Kidney (tissue), 22 donors: ENCODE measurements at places on chromosomes 16 and 17. TPM values are rescaled to one million over a fixed set of nuclear protein-coding genes. Genes with fewer than 3 reads are reported as not detected.
A peak's percentile ranks its signal among the peaks of the same experiment; 100 is the strongest.

- DNase-seq, result no peak
Measured at GRCh38 chr16:85088570-85089199, 23.6 kb downstream of the CIBAR2 start.

Gene KIF18B
- not detected for polyA plus RNA-seq

Gene KRTAP2-1
- not detected for polyA plus RNA-seq

DNA sequence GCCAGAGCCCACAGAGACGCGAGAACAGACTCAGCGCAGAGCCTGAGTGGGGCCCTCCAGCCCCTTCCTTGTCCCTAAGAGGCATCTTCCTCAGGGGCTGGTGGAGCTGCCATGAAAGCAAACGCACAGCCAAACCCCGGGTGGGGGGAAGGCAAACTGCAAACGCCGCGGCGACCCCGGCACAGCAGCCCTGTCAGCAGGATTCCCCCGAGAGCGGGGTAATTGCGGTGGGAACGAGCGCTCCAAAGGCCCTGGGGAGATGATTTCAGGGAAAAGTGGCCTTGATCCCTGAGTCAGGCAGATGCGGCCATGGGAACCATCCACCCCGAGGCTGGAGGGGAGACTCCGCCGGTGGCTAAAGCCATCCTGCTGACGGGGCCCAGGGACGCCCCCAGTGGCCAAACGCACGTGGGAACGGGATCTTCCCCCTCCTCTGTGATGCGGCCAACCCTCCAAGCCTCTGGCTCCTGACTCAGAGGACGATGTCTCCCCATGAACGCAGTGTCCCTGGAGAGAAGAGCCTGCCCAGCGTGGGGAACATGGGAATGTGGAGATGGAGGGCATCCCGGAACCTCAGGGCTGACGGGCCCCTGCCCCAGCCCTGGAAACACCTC, 25.1 kb downstream of the SLC7A5 start:
- no peak for DNase-seq

Gene MYH2
- polyA plus RNA-seq, result not detected

DNA sequence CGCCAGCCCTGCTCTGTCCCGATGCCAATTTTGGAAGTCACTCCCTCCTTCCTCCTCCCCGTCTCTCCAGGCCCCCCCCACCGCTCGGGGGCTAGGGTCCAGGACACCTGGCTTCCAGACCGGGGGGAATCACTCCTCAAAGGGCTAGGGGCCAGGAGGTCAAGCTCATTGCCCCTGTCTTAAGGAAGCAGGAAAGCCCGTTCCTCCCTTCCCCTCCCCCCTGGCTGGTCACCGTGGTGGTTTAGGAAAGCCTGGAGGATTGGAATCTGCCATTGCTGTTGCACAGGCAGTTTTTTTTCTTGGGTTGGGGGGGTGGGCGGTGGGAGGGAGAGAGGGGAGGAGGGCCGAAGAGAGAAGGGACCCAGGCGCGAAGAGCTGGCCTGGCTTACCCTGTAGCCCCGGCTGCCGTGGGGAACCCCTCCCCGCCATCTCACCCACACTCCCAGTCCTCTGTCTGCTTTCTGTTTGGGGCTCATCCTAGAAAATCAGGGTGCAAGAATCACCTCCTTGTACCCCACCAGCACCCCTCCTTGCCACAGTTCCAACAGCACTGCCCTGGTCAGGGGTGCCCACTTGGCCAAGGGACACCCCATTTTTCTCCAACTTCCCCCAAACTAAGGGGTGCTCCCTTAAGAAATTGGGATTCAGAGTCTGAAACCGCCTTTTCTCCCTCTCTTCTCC, 2.9 kb upstream of the BCL6B start:
- DNase-seq, result no peak

- no peak for DNase-seq
Measured at GRCh38 chr17:20266806-20267458, 200.4 kb downstream of the LGALS9B start.

GRCh38 chr17:49287481-49287880, 56.9 kb upstream of the PHOSPHO1 start:
- no peak for DNase-seq

Gene ABCA3
- polyA plus RNA-seq, result 5.5 TPM

DNA sequence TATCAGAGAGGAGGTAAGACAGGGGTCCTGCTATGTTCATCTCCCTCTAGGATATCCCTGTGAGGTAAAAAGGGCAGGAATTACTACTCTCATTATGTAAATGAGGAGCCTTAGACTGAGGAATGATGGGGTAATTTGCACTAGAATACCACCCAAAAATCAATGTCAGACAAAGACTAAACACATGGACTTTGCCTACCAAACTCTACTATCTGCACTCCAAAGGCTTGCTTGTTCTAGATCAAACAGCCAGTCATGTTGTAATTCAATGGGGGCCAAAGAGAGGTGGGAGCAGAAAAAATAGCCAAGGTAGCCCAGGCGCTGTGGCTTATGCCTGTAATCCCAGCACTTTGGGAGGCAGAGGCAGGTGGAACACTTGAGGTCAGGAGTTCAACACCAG, 120.7 kb downstream of the LYRM1 start:
- no peak for DNase-seq

Gene IGFALS
- polyA plus RNA-seq, result 2.9 TPM

DNA sequence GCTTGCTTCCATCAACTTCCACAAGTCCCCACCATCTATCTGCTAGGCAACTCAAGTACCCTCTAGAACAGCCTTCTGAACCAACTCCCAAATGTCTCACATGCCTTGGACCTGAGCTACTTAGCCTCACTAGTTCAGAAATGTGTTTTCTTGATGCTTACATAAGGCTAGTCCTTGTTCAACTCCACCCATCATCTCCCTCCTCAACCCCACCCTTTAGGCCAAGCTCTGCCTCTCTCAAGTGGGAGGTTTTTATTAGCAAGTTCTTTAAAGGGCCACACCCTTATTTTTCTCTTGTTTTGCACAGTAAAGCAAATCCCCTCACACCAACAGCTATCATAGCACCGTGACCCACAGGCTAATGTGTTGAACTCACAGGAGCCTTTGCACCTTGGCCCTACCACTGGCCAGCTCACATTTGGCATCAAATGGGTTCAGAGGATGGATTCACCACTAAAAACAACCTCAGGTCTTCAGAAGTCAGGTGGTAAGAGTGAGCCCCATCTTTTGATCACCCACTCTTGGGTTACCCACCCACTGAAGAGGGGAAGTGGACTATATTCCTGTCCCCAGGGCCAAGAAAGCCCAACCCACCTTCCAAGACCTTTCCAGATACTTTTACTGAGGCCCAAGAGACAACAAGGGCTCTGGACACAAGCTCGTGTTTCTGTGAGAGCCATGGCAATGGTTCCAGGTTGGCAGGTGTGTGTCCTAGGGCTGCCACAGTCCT, 12.2 kb downstream of the PIK3R5 start:
- no peak for DNase-seq

DNA sequence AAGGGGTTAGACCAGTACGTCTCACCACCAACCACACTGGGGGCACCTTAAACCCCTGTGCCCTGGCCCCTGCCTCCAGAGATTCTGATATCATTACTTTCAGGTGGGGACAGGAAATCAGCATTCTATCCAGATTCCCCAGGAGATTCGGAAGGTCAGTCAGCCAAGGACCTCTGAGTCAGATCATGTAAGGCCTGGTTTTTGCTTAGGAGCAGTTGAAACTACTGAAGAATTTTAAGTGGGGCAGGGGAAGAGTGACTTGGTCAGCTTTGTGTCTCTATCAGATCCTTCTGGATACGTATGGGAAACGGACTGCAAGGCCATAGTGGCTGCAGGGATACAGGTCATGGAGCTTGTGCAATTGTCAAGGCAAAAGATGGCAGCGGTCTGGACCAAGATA, 9.0 kb downstream of the EMP2 start:
- DNase-seq, result no peak

GRCh38 chr17:30433514-30433913, 43.7 kb upstream of the GOSR1 start:
- DNase-seq, result no peak

DNA sequence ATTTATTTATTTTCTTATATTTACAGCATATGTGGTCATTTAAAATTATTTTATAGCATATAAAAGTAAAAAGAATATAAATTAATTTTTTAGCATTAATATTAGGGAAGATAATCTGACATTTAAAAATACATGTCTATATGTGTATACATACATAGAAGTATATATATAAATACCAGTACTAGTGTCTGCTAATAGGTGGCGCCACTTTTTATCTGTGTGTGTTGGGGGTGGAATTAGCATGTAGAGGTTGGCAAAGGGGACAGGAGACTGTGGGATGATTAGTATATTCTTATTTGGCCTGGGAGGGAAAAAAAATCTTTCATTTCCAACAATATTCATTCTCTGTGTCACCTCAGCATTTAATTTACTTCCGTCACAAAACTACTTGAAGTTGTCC, 359.1 kb downstream of the WWOX start:
- DNase-seq, result no peak

DNA sequence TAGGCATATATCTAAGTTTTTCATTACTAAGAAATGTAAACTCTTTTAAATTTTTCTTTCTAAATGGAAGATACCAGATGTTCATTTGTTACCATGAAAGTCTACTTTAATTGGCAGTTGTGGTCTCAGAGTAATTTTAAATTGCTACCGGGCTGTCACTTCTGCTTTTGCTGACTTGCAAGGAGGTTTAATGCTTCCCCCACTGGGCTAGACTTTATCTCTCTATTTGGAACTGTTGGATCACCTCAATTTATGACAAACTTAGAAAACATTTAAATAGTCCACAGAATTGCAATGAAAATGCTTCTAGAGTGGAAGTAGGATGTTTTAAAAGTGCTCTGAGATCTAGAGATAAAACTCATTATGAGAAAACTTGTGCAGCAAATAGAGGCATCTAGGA, 479.8 kb upstream of the GOT2 start:
- no peak for DNase-seq

- no peak for DNase-seq
Measured at GRCh38 chr16:2296661-2297505, 29.0 kb upstream of the RNPS1 start.

GRCh38 chr17:31318298-31318801, 3.1 kb downstream of the EVI2A start:
- DNase-seq, result no peak

Gene CES5A
- not detected for polyA plus RNA-seq

DNA sequence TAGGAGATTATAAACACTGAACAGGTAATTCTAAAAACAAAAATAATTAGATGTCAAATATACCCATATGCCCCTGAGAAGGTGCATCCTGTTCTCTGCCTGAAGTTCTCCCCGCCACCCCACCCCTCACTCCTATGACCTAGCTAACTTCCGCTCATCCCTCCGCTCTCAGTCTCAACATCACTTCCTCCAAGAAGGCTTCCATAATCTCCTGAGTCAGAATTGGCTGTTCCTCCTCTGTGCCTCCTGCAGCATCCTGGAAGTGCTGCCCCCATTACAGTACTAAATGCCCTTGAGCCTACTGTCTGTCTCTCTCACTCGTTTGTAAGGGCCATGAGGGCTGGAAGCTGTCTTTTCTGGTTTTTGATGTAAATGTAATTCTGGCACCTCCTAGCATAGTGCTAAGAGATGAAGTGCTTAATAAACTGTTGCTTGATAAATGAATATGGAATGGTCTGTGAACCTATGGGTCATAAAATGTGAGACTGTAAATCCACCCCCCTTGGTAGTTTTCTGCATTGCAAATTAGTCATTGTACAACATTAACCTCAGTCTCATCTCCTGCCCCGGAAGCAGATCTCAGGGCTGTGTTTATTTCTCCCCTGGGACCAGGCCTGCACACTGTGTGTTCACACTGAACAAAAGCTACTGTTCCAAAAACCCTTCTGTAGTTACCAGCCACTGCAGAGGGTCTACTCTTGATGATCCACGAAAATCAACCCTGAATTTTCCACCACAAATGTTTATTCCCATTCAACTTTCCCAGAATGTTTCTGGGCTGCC, 3.9 kb upstream of the MYO1D start:
- no peak for DNase-seq

GRCh38 chr17:6473128-6473767, 29.0 kb downstream of the PIMREG start:
- peak; percentile 89 for DNase-seq

DNA sequence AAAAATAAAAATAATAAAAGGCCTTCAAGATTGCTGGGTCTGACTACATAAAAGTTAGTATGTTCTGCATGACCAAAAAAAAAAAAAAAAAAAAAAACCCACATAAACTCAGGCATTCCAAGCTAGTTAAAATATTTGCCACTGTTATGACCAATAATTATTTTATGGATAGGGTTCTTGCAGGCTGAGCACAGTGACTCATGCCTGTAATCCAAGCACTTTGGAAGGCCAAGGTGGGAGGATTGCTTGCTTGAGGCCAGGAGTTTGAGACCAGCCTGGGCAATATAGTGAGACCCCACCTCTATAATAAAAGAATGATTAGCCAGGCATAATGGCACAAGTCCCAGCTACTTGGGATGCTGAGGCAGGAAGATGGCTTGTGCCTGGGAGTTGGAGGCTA, 8.1 kb downstream of the SCNN1B start:
- no peak for DNase-seq

GRCh38 chr17:57906910-57907309, 48.3 kb downstream of the CUEDC1 start:
- no peak for DNase-seq

GRCh38 chr17:32256012-32256700, 9.5 kb upstream of the RHBDL3 start:
- DNase-seq, result no peak

GRCh38 chr16:1014771-1015495, 33.4 kb downstream of the SOX8 start:
- peak; percentile 71 for DNase-seq

GRCh38 chr17:48179071-48179945, 71.7 kb downstream of the SNX11 start:
- no peak for DNase-seq

- DNase-seq, result no peak
Measured at GRCh38 chr16:71449020-71449419, 7.2 kb upstream of the TLE7 start.

- DNase-seq, result no peak
Measured at GRCh38 chr17:83029571-83029970, 49.8 kb upstream of the METRNL start.

Gene PIRT
- polyA plus RNA-seq, result not detected

DNA sequence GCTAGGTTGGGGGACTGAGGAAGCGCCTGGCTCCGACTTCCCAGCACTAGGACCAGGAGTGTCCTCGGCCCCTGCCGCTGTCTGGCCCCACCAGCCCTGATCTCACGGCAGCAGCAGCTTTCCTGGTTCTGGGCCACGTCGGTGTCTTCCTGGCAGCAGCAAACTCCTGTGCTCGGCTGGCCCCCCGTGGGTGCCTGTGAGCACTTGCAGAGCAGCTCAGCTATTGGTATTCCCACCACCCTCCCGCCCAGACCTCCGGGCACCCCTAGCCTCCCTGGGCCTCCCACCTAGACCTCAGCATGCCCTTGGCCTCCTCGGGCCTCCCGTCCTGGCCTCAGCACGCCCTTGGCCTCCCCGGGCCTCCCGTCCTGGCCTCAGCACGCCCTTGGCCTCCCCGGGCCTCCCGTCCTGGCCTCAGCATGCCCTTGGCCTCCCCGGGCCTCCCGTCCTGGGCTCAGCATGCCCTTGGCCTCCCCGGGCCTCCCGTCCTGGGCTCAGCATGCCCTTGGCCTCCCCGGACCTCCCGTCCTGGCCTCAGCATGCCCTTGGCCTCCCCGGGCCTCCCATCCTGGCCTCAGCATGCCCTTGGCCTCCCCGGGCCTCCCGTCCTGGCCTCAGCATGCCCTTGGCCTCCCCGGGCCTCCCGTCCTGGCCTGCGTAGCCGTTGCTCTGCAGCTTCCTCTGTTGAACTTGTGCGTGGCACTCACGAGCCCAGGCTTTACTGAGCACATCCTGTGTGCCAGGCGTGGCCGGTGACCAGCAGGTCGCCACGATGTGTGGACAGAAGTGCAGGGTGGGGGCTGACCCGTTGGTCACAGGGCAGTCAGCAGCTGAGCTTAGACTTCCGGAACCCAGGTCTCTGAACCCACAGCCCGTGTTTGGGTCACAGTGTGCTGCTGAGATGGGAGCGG, 51.8 kb upstream of the ACSF3 start:
- DNase-seq, result peak; percentile 42
